GM18507 (cell line): ENCODE measurements at places on chromosomes 5 and 9.

DNA sequence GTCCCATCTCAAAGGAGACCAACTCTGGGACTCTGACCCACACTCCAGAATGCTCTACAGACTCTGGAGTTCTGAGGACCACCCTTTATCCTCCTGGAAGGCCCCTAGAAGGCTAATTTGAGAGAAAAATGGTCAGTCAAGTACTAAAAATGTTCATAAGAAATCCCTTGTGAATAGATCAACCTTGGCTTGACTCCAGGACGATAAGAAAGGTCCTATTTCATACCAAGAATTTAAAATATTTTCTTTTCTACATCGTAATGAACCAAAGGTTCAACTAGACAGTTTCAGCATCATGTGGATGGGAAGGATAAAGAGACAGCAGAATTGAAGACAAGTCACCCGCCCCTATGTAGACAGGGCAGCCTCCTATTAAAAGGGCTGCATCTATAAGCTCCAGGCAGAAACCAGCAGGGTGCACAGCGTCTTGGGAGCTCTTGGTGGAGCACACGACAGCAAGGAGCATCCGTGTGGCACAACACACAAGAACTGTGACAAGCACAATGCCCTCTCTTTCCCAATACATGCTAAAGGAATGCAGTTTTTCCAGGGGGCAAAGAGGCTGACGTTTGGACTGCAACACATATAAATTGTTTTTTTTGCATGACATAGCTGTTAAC lies 38.3 kb downstream of the RASEF start:
- no peak for DNase-seq

DNA sequence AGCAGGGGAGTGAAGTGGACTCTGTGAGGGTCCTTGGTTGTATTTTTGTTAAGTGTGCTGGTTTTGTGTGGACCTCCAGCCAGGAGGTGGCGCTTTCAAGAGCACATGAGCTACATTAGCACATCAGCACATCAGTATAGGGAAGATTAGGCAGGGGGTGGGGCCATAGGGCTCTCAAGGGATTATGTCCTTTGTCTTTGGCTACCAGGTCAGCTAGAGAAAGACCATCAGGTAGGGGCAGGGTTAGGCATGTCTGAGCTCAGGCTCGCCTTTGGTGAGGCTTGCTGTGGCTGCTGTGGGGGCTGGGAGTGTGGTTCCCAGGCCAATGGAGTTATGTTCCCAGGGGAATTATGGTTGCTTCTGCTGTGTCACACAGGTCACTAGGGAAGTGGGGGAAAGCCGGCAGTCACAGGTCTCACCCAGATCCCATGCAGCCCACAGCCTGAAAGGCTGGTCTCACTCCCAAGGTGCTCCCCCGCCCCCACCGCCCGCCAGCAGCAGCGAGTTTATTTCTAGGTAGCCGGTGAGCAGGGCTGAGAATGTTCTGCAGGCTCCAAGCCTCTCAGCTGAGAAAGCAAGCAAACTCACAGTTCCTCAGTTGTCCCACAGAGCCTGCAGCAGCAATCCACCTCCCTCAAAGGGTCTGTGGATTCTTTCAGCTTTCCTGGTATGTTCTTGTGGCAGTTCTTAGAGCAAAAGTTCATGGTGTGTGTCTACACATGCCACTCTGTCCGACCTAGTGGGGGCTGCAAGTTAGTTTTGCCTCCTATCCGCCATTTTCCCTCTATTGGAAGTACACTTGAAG lies 13.7 kb downstream of the OR1J1 start:
- DNase-seq, result no peak

GRCh38 chr5:80206282-80206681 lies 49.6 kb downstream of the SERINC5 start:
- no peak for DNase-seq

DNA sequence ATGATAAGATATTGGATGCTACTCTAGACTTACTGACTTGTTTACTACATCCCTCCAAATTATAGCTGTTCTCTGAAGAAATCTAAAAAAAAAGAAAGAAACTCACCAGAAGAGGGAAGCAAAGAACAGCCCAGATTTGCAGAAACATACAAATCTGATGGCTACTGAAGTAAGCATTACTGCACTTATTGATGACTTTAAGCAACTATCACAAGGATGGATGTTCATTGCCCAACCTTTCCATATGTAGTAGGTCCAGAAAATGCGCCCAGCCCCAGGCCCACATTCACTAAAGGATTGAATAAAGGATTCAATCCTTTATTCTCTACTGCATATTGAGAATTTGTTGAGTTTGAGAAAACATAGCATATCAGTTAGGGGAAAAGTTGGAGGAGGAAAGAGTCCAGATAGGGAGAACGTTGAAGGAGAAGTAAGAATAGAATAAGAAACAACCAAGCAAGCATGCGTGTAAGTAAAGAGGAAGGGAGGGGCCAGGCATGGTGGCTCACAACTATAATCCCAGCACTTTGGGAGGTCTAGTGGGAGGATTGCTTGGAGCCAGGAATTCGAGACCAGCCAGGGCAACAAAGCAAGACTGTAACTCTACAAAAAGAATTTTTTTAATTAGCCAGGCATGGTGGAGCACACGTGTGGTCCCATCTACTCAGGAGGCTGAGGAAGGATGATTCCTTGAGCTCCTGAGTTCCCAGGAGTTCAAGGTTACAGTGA lies 33.8 kb upstream of the DTWD2 start:
- DNase-seq, result no peak

DNA sequence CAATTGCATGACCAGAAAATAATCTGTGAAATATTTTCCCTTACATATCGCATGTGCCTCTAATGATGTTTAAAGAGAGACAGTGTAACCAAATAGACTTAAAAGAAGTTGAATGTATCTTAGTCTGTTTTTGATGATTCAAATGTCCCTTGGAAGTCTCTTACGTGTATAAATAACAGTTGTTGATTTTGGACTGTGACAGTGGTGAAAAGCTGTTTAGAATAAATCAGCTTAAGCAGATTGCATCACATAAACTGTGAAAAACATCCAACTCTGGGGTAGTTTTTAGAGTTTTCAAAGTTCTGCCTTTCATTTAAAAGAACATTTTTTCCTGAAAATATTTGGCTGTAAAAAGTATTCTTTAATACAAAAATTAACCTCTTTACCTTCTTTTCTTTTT lies 301.1 kb downstream of the PRR16 start:
- no peak for DNase-seq

DNA sequence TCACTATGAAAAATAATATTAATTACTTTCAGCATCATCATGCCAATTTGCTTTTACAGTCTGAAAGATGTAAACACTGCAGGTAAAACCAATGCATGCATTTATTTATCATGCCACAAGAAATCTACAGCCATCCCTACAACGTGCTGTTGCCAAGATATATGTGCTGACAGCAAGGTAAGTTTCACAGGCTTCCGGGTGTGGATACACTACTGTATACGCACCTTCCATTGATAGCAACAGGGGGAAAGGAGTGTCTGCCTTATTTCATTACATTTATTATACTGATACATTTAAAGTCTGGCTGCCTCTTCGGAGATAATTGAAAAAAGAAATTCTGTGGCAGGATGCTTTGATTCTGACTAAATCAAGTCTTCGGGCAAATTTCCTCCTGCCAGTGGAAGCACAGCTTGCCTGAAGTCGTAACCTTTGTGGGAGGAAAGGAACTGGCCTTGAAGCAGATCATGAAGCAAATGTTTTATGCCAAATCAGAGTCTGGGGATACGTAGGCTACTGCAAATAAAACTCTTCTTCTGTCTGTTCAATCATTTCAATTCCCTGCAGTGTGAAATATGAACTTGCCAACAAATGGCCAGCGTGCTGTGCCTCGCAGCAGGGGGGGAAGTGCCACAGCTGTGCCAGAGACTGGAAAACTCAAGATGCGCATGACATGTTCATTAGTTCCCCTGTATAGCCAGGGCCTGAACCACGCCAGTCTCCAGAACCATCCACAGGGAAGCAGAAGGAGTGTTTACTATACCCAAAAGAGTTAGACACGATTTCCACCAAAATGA lies 268.1 kb downstream of the EFNA5 start:
- DNase-seq, result no peak

DNA sequence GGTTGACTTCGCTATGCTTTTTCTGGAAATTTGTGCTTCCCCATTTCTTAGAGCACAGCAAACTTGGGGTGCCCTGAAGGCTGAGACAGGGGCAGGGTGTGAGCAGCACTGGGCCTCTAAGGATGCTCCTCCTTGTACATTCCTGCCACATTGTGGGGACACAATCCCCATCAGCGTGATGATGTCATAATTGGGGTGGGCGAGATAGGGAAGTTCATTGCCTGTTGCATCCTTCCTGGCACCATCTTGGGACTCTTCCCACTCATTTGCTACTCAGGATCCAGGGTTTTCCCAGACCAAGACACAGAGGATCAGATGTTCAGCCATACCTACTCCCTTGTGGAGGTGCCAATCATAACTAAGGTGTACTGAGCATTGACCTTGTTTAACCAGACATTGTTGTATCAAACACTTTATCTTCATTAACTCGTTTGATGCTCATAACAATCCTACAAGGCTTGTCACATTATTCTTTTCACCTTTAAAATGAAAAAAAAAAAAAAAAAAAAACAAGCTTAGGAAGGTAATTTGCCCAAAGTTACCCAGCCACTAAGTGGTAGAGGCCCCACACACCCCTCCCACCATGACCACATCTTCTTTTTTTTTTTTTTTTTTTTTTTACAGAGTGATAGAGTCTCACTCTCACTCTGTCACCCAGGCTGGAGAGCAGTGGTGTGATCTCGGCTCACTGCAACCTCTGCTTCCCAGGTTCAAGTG lies 87.6 kb downstream of the UGCG start:
- no peak for DNase-seq

DNA sequence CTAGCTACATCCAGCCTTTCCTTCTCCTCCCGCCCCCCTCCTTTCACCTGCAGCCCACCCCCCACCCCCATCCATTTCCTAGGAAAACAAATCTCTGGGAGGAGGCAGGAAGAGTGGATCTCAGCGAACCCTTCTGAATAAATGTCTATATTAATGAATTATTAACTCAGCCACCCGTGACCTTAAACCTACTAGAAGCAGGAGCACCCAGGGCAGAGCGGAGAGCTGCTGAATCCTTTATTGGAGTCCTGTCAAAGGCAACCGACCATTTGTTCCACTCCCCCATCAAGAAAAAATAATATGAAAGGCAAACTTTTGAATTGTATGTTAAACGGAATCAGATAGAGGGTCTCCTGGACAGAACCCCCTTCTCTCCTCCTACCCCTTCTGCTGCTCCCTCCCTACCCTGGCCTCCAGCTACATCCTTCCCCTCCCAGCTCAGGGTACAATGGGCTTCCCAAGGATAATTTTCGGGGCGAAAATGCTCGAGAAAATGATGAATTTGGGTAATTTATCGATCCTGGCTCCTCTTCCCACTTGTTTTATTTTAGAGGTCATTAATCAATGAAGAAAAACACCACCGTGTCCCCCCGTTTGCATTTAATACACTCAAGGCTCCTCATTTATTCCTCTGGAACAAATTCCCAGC lies 3.3 kb upstream of the PRDM6 start:
- no peak for DNase-seq

DNA sequence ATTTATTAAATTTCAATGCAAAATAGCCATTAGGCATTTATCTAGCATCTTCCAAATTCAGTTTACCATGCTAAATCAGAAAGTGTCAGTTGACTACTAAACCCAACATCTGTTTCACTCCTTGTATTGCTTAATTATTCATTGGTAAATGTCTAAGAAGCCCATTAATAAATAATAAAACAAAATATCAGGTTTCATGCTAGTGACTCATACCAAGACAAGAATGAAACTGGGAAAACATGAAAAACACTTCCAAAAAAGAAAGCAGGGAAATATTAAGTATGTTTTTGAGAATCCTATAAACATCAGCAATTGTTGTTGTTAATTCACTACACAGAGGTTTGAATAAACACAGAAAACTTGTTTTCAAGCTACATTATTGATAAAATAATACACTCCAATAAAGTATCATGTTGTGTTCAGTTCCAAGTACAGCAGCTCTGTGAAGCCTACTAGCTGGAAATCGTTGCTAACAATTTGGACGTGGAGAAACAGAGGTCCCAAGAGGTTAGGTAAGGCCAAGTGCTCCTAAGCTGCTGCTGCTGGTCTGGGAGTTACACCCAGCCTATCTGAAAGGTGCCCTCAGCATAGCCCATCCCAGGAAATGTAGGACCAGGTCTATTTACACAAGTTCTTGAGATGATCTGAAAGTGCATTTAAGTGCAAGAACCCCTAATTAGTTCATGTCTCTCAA lies 78.8 kb downstream of the GNAQ start:
- DNase-seq, result no peak

DNA sequence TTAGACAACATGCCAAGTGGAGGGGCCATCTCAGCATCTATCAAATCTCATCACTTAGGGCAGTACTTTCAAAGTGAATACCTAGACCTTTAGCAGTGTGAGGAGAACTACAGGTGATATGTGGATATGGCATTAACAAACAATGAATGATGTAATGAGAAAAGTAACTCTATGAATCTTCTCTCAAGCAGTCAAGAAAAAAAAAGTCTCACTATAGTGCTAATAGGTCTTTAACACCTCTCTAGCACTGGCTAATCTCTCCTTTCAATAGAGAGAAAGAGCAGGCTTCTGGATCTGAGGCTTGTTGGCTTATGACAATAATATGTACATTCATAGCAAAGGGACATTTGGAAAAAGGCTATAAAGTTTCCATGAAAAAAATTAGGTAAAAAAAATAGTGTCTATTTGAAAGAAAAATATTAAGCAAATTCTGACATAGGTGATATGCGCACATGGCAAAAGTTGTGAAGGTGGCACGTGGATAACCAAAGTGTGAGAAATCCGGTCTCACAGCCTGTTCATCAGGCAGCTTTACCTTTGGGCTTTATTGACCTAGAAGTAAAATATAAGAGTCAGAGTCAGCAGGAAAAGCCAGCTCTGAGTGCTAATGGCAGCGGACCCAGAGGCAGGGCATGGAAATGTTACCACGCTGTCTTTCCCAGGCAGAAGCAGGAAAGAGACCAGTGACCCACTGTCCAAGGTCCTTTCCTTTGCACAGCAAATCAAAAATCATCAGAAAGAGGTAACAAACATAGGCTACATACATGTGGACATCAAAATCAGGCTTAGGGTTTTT lies 203.4 kb downstream of the EFNA5 start:
- no peak for DNase-seq

GRCh38 chr5:114544561-114544960 lies 182.7 kb downstream of the KCNN2 start:
- DNase-seq, result no peak

GRCh38 chr5:170571875-170572852 lies 68.3 kb downstream of the KCNIP1 start:
- no peak for DNase-seq

- no peak for DNase-seq
These were observed 153.3 kb downstream of the YIPF5 start for GRCh38 chr5:144017119-144017518.

GRCh38 chr9:122053567-122054350 lies 39.3 kb downstream of the TTLL11 start:
- DNase-seq, result no peak

DNA sequence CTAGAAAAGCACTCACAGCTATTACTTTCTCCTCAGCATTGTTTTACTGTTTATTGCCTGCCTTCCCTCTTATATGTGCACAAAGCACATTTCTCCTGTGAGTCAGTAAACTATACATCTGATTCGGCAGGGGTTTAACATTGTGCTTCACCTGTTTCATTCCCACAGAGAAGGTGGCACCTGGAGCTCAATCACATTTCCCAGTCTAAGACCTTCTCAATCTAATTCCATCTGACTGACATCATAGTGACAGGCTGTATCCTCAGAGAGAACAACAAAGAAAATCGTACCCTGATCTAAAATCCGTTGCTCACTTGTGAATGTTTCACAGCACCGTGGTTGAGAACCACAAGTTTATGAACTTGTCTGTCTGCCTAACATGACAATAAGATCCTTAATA lies 92.4 kb upstream of the CAST start:
- DNase-seq, result no peak

GRCh38 chr5:142320430-142320738 lies 4.4 kb downstream of the SPRY4 start:
- no peak for DNase-seq
